T-helper 1 cell (primary cell): ENCODE measurements at places on chromosomes 7 and 10.

DNA sequence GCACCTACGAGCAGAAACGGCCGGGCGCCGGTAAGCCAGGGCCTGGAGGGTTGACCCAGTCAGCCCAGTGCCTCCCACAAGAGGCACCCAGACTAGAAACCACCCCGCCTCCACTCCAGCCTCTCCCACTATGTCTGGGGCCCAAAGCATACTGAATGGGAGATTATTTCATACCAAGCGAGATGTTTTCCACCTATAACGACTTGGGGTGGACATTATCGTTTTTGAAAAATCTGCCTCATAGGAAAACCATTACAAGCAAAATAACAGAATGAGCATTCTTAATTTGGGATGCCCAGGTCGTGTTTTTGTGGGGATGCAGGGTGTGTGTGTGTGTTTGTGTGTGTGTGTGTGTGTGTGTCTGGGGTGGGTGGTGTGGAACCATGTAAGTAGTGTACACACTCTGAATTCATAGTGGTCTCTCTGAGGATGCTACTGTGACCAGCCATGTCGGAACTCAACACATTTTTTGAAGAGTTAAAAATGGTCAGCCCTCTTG, 1.6 kb downstream of the HOXA6 start:
- DNase-seq, result no peak

DNA sequence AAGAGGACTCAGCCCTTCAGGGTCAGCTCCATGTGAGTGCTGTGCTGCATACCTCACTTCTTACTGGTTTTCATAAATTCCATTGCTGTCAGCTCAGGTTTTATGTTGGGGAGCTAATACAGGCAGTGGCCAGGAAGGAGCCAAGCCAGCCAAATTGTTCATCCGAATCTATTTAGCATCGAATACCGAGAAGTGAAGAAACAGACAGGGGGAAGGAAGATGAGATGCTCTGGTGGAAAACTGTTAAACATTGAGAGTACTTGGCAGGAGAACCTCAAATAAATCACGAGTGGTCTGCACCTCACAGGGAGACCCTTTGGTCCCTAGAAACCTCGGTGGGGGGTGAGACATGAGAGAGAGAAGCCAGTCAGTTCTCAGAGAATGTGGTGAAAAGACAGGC, 196.0 kb upstream of the TMEM72 start:
- no peak for DNase-seq

- no peak for DNase-seq
Measured at GRCh38 chr10:8437896-8438295, 383.4 kb downstream of the GATA3 start.

DNA sequence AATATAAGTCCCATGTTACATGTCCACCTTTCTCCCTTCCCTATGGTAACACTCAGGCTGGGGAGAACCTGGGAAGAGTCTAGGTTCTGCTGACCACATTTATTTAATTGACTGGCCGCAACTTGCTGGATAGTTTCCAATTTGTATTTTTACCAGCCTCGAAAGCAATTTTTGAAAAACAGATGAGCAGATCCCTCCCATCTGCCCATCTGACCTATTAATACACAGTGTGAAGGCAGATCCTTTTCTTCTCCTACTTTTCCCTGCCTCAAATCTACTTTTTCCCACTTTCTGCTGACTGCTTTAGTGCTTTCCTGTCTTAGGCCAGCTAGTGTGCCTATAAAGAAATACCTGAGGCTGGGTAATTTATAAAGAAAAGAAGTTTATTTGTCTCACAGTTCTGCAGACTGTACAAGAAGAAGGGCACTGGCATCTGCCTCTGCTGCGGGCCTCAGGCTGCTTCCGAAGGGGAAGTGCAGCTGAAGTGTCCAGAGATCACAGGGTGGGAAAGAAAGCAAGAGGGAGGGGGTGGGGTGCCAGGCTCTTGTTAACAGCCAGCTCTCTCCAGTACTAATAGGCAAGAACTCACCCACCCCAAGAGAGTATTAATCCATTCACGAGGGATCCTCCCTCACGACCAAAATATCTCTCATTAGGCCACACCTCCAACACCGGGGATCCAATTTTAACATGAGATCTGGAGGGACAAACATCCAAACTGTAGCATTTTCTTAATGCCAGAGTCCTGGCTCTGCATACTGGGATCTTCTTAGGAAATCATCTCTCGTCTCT, 336.0 kb upstream of the IGFBP3 start:
- DNase-seq, result no peak

GRCh38 chr7:24733414-24734060, 23.7 kb downstream of the GSDME start:
- DNase-seq, result no peak

GRCh38 chr7:94206295-94206694, 188.4 kb upstream of the COL1A2 start:
- DNase-seq, result no peak

DNA sequence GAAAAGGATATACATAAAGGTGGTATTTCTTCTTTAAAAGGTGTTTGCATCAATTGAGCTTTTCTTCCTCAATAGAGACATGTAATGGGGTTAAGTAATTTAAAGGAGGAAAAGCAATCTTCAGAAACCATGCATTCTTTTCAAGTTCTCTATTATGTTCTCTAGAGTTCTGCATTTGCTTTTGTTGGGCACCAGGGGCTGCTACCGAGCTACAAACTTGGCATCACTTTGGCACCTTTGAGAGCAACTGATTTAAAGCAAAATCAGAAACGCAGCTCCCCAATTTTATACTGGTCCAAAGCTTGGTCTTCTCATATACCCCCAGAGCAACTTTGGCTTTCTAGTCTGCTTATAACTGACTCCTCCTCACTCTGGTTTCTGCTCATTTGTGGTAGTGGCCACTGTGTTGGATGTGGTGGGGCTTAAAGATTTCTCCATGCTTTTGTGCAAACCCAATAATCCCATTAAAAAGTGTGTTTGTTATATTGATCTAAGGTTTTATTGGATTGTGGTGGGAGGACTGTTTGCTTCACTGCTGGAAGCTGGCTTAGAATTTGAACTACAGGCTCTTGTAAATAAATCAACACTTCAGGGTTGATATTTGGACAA, 712.1 kb downstream of the PHTF2 start:
- DNase-seq, result peak; percentile 1

GRCh38 chr7:151101621-151102396, 15.5 kb downstream of the AGAP3 start:
- DNase-seq, result no peak

DNA sequence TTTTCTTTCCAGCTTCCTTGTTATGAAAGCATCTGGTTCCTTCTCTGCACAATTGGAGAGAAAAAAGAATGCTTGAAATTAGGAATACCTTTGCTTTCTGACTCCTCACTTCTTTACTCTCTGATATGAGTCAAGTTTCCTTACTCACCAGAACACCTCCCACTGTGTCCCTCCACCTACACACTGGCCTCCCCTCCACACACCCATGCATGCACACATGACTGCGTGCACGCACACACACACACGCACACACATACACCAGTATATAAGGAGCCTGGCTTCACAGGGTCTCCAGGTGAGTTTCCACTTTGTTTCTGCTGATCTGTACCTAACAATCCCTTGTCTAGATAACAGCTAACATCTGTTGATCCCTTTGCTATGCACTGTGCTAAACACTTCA, 11.4 kb upstream of the PTER start:
- DNase-seq, result no peak

DNA sequence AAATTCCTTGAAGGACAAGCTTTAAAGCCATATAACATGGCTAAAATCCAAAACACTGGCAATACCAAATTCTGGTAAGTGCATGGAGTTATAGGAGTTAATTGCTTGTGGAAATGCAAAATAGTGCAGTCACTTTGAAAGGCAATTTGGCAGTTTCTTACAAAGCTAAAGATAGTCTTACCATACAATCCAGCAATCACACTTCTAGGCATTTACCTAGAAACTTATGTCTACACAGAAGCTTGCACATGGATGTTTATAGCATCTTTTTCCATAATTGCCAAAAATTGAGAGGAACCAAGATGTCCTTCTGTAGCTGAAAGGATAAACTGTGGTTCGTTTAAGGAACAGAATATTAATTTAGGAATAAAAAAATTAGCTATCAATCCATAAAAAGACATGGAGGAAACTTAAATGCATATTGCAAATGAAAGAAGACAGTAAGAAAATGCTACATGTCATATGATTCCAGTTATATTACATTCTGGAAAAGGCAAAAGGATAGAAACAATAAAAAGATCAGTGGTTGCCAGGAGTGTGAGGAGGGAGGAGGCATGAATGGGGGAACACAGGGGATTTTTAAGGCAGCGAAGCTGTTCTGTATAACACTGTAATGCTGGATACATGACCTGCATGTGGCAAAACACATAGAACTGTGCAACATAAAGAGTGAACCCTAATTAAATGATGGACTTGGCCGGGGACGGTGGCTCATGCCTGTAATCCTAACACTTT, 51.9 kb downstream of the GNAT3 start:
- DNase-seq, result no peak

GRCh38 chr7:99551767-99552463, at the start of gene FAM200A:
TSS of gene FAM200A (minus strand) at chr7:99552114. CDS start at chr7:99548407, 3,707 bp downstream.
- peak; percentile 89 for DNase-seq
